MCF 10A (cell line): ENCODE measurements at places on chromosomes 7 and 10. TPM values are rescaled to one million over a fixed set of nuclear protein-coding genes. Genes with fewer than 3 reads are reported as not detected.

The MRC1 gene
- 0.05 TPM in 1 of 2 replicates, not detected in the other for total RNA-seq

The LIPF gene
- total RNA-seq = not detected in 2 replicates

The LRIT2 gene
- total RNA-seq = not detected in 2 replicates

The NPFFR1 gene
- total RNA-seq = not detected in 2 replicates

The ZWINT gene
- total RNA-seq = 16.0 and 30.4 TPM in 2 replicates

DNA sequence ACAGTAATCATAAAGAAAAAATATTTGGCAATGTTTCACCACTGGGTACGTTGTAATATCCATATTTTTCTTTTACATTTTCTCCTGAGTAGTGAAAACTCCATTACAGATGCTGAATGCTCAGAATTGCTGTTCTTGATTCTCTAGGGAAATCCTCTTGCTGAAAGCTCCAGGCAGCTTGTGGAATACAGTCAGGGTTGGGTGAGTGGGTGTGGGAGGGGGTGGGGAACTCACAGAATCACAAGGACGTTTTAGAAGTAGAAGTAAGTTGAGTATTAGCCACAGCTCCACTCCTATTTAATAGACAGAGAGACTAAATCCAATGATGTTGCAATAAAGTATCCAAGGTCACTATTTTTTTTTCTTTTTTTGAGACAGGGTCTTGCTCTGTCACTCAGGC is 1270.9 kb downstream of the TYW1 start:
- no peak for DNase-seq

DNA sequence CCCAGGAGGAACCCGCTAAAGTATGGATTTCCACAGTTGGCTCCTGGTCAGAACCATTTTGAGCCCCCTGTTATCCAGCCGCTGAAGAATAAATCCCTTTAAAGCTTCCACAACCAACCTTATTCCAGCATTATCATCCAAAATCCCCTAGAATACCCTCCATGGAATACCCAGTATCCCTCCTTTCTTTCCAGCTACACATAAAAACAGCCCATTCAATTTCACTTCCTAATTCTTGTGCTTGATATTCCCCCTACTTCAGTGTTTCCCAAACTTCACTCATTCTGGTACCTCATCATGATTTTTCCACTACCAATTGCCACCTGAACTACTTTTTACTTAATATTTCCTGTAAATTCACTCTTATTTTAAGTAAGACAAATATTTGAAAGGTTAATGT is 3.1 kb downstream of the MACC1 start:
- no peak for DNase-seq

DNA sequence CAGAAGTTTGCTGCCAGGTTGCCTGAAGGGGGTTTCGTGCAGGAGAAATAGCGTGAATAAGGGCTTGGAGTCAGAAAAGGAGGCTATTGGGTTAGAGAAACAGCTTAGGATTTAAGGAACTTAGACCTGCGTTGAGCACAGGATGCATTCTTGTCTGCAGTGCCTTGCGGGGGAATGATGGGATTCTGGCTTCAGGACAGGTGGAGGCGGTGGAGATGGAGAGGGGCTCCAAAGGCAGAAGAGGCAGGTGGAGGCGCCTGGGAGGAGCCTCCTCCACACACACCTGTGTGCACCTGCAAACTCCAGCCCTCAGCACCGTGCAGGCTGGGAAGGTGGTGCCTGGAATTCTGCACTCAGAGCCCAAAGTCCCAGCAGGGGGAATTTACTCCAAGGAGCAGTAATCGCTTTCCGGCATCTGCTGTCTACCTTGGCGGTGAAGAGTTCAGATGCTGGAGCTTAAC is 1.8 kb downstream of the CLIP2 start:
- no peak for DNase-seq

- DNase-seq = no peak
These were observed 166.4 kb upstream of the PPP1R3A start for GRCh38 chr7:114085313-114085591.

DNA sequence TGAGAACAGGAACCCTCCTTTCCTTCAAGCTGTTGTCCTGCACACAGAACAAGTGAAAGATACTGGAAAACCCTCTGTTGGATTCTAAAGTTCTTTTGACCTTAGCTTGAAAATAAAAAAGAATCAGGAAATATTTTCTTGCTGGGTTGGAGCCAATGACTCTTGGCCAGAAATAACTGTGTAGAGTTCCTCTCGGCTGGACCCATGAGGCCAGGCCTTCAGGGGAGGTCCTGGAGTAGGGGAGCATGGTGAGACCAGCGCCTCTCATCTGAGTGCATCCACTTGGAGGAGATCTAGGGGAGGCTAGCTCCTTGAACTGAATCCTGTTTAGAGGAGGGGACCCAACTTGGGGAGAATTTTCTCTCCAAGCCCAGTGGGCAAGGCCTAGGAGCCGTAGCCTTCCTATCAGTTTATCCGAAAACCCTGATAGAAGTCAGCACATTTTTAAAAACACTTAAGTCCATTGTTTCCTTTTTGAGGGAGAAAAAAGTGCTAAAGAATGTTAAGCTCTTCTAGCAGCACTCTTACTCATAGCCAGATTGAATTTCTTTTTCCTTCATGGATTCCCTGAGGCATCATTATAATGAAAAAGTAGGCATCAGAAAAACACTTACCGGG is 635.7 kb upstream of the ANKRD30A start:
- DNase-seq = no peak

DNA sequence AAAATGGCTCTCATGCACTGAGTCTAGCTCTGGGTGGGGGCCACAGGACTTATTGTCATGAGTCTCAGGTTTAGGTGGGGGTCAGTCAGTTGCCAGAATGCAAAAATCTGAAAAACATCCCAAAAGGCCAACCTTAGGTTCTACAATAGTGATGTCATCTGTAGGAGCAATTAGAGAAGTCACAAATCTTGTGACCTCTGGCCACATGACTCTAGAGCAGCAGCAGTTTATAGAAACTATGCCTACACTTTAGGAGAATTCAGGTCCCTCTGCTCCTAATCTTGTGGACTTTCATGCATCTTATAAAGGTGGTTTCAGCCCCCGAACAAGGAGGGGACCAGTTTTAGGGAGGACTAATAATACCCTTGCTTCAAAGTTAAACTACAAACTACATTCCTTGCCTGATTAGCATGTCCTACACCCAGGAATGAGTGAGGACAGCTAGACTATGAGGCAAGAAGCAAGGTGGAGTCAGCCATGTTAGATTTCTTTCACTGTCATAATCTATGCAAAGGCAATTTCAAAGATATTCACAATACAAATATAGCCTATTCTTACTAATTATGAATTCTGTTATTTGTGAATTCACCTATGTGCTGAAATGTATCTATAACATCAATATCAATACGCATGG is 123.5 kb upstream of the ADCY1 start:
- DNase-seq = no peak

GRCh38 chr10:43869669-43870322 is 221.1 kb upstream of the ZNF32 start:
- DNase-seq = no peak

GRCh38 chr10:35986756-35987502 is 344.8 kb upstream of the FZD8 start:
- no peak for DNase-seq

DNA sequence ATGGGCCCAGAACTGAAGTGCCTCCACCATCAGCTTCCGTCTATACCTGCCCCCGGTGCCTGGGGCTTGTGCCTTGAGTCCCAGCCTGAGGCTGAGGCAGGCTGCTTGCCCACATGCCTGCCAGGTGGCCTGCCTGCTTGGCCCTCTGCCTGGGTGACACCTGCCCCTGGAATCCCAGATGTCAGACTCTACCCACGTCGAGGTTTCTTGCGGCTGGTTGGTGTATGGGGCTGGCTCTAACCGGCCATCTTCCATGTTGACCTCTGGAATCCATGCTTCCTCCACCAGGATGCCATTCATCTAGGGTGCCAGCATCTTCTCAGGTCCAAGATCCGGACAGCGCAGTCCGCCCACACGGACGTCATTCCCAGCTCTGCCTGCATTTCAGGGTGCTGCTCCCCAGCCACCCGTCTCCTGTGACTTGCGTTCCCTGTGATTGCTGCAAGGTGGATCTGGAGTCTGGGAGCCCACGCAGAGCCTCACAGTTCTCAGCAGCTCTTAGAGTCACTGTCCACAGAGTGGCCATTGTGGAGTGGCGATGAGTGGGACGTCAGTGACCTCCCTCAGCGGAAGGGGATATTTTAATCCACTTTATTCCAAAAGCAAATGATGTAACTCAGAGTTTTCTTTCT is 298.1 kb downstream of the TCERG1L start:
- no peak for DNase-seq

- DNase-seq = no peak
These were observed 237.8 kb downstream of the MAD1L1 start for GRCh38 chr7:1994931-1995330.

DNA sequence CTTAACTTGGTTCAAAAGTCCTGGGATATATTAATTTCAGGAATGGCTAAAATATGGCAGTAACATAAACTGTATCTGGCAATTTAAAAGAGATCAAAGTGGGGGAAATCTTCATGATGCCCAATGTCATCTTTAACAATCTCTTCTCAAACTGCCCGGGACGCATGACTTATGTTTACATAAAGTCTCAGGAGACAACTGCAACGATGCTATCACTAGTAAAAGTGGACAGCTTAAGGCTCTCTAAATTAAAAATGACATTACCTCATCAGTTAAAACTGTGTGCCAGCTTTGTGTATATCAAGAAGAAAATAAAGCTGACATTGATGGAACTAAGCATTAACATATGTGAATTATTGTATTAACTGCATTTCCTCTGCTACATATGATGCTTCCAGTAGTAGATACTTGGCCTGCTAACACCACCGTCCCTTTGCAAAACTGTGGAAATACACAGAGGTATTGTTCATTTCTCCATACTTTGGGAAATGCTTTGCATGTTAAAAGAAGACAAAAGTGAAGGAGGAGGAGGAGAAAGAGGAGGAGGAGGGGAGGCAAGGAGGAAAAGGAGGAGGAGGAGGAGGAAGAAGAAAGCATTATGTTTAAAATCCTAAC is 62.4 kb downstream of the NRP1 start:
- no peak for DNase-seq

GRCh38 chr10:77315496-77316129 is 322.0 kb downstream of the KCNMA1 start:
- no peak for DNase-seq

DNA sequence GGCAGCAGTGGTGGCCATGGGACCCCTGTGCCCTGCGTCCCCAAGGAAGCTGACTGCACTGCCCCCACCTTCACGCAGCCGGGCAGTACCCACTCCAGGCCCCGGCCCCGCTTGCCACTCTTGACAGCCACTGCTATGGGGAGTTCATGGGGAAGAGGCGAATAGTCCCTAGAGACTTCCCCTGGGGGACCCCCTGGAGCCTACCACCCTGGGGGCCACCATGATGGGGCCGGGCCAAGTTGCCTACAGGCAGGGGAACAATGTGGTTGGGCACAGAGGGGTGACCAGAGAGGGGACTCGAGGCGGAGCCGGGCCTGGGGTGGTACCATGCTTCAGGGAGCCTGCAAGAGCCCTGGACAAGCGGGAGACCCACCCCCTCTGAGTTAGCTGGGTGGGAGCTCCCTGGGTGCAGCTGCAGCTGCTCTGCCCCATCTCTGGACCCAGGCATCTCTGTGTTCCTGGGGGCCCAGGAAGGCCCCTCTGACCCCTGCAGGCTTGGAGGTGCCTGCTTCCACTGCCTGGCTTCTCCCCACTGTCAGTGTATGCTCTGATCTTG is 567.6 kb downstream of the GRM8 start:
- no peak for DNase-seq

DNA sequence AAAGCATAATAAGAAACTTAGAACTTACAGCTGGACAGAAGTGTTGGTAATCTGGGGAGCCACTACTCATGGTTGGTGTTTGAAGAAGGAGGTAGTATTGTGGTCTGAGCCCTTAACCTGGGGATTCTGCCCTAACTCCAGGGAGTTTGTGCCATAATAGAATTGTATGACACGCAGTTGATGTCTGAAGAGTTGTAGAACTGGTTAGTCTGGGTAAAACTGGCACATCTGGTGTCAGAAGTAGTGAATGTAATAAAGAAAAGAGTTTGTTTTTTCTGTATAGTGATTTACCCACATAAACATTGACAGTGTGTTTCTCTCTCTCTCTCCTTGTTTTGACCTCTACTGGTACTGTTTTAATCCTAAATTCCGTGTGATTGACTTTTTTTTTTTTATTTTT is 448.1 kb upstream of the SEMA3D start:
- no peak for DNase-seq

DNA sequence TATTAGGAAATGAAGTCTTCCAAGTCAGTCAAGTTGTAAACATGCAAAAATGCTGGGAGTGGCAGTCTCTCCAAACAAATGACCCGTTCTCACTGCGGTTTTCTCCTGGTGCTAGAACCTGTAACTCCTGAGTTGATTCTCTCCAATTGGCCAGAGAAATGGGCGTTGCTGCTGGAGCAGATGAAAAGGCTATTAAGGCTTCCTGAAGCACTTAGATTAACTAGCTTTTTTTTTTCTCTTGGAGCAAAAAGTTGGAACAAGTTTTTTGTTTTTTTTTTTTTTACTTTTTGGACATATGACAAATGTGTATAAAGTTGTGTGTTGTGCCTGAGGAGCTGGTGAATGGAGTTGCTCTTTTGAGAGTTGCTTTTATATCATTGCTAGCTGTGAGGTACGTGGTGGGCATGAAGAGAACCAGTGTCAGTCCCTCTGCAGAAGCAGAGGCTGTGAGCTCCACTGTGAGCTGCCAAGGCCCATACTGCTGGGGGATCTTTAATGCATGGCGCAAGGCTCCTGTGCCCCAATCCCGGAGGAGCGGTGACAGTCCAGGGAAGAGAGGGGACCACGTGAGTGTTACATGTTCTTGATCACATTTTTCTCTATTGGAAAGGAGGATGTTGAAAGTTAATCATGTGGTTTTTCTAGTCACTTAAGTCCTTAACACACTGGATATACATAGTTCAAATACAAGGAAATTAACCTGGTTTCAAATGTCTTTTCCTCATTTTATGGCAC is 393.6 kb upstream of the GALNT17 start:
- peak; percentile 10 for DNase-seq

GRCh38 chr7:141243368-141243767 is 169.5 kb downstream of the TMEM178B start:
- no peak for DNase-seq

DNA sequence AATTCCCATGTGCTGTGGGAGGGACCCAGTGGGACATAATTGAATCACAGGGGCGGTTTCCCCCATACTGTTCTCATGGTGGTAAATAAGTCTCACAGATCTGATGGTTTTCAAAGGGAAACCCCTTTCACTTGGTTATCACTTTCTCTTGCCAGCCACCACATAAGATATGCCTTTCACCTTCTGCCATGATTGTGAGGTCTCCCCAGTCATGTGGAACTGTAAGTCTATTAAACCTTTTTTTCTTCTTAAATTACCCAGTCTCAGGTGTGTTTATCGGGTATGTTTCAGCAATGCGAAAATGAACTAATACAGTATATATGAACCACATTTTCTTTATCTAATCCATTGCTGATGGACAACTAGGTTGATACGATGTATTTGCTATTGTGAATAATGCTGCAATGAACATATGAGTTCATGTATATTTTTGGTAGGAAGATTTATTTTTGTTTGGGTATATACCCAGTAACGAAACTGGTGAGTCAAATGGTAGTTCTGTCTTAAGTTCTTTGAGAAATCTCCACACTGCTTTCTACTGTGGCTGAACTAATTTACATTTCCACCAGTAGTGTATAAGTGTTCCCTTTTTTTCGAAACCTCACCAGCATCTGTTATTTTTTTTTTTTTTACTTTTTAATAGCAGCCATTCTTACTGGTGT is 70.0 kb upstream of the HGF start:
- no peak for DNase-seq

- no peak for DNase-seq
These were observed 42.3 kb upstream of the HSPA12A start for GRCh38 chr10:116784651-116785050.

GRCh38 chr7:134752006-134752760 is 27.3 kb upstream of the CALD1 start:
- peak; percentile 63 for DNase-seq

GRCh38 chr10:121974535-121975294 is at the start of gene NSMCE4A:
Gene NSMCE4A, minus strand, starts transcription at chr10:121975217. Its CDS starts 52 bp downstream, at chr10:121975165.
- peak; percentile 63 for DNase-seq

GRCh38 chr7:155198901-155199845 is 98.5 kb upstream of the INSIG1 start:
- DNase-seq = peak; percentile 14
